ENCODE measurements at places on chromosomes 7 and 10. TPM values are rescaled to one million over a fixed set of nuclear protein-coding genes. Genes with fewer than 3 reads are reported as not detected.

Gene TMEM248
- 87.4 TPM for total RNA-seq

Gene HOXA9
- total RNA-seq: 7.1 TPM

Gene TUBB8
- not detected for total RNA-seq

Gene CYP3A5
- total RNA-seq: 4.6 TPM

Gene LMOD2
- not detected for total RNA-seq

Gene CCZ1B
- total RNA-seq: 92.1 TPM

Gene PDE6C
- not detected for total RNA-seq

Gene RHOBTB1
- 13.7 TPM for total RNA-seq

Gene MOSPD3
- total RNA-seq: 23.0 TPM

Gene FAM25G
- total RNA-seq: not detected

Gene SPACDR
- total RNA-seq: 3.6 TPM

Gene SLC39A12
- not detected for total RNA-seq

Gene CLCN1
- total RNA-seq: not detected

Gene NPFFR1
- total RNA-seq: 4.8 TPM

Gene ABCA13
- total RNA-seq: 7.6 TPM

Gene UCMA
- not detected for total RNA-seq

Gene SPDYE16
- total RNA-seq: 1.9 TPM

Gene CYP3A7
- total RNA-seq: not detected

Gene CTBP2
- total RNA-seq: 46.9 TPM

Gene OR6V1
- total RNA-seq: not detected

Gene RADIL
- 19.8 TPM for total RNA-seq

Gene LIPJ
- 0.13 TPM for total RNA-seq

Gene MSMB
- total RNA-seq: not detected

Gene TMUB1
- 27.8 TPM for total RNA-seq

Gene PCBD1
- 41.1 TPM for total RNA-seq

Measured in sciatic nerve (tissue), 2 donors.